ENCODE measurements at places on chromosomes 2 and 18.

GRCh38 chr2:15603044-15603765 lies 11.5 kb downstream of the DDX1 start:
- DNase-seq: no peak

- DNase-seq: no peak
These were observed 336.4 kb downstream of the CTNNA2 start for GRCh38 chr2:79849241-79849640.

DNA sequence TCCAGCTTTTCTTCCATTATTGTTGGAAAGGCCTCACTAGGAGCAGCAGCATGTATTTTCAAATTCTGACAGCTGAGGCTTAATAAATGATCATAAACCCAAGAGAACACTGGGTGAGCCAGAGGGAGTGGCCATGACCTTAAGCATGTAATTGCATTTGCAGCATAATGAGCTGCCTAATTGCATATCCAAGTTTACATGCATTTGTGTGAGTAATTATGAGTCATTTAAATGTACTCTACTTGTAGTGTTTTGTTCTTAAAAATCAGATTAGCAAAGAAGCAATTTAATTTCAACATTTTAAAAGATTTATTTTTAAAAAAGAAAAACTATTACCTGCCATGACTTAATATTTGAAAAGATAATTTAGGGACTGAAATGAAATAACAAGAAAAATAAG lies 74.8 kb downstream of the NOL10 start:
- no peak for DNase-seq

DNA sequence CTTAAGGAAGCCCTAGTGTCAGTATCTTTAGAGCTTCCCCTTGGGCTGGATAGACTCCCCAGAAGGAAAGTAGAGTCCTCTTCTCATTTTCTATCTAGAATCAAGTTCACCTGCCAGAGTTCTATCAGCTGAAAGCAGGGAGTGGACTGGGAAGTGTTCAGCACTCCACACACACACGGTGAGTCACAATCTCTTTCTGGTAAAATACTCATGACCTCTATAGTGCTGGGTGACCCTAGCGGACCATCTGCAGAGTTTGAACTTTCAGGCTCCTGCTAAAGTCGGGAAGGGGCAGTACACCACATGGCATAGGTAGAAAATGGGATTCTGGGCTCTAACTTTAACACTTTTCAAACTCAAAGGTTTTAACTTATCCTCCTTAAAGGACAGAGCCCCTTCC lies 43.3 kb downstream of the SAP130 start:
- no peak for DNase-seq

DNA sequence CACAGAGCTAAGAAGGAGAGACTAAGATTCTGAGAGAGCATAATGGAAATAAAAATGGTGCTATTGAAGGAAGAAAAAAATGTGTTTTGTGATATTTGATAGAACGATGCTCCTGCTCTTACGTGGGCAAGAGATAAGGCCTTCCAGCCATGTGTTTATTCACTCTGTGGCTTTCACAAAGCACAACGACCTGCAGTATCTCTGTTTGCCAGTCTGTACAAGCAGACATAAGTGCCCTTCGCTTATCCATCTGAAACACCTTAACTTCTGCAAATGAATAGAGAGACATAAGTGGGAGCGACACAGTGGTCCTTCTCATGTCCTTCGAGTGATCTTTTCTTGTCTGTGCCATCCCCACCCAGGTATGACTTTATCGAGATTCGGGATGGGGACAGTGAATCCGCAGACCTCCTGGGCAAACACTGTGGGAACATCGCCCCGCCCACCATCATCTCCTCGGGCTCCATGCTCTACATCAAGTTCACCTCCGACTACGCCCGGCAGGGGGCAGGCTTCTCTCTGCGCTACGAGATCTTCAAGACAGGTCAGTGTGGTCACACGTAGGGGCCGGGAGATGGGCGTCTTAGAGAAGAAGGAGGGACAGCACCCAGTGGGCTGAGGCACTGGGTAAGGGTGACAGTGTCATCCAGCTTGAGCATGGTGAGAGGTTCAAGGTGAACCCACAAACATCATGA lies 33.7 kb downstream of the NRP2 start:
- DNase-seq: no peak

DNA sequence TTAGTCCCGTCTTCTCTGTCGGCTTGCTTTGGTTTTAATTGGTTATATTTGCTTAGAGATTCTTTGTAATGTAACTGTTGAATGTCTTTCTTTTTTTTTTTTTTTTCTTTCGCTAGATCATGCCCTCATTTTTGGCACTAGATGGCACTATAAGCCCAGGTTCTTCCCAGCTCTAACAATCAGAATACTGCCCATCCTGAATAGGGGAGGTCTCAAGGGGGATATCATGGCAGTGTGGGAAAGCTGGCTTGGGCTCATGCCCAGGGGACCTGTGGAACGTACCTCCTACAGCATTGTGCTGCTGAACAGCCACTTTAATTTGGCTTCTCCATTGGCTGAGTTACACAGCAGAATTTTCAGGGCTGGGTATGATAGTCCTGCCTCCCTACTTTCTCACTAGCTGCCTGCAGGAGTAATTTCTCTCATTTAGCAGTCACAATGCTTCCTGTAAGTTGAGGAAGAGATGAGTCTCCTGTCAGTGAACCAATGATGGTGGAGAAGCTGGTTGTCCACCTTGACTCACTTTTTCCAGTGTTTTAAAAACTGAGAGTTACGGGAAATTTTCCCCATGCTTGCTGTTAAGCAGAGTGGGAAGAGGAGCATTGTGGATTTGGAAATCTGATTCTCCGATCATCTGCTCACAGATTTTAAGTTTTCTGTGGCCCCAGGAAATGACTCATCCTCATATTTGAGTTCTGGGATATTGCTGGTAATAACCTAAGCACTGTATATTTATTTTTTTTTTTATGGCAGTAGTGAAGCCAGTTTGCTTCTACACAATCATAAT lies 47.2 kb downstream of the RAD51AP2 start:
- no peak for DNase-seq

- DNase-seq: no peak
These were observed 82.5 kb downstream of the TGFA start for GRCh38 chr2:70471129-70471528.

Measured in anterior cingulate cortex (tissue), 58 donors.